ENCODE measurements at places on chromosomes 7 and 10.

- DNase-seq, result no peak
These were observed 10.4 kb upstream of the STOX1 start for GRCh38 chr10:68816796-68817412.

- no peak for DNase-seq
These were observed 51.6 kb downstream of the SMKR1 start for GRCh38 chr7:129553899-129554461.

DNA sequence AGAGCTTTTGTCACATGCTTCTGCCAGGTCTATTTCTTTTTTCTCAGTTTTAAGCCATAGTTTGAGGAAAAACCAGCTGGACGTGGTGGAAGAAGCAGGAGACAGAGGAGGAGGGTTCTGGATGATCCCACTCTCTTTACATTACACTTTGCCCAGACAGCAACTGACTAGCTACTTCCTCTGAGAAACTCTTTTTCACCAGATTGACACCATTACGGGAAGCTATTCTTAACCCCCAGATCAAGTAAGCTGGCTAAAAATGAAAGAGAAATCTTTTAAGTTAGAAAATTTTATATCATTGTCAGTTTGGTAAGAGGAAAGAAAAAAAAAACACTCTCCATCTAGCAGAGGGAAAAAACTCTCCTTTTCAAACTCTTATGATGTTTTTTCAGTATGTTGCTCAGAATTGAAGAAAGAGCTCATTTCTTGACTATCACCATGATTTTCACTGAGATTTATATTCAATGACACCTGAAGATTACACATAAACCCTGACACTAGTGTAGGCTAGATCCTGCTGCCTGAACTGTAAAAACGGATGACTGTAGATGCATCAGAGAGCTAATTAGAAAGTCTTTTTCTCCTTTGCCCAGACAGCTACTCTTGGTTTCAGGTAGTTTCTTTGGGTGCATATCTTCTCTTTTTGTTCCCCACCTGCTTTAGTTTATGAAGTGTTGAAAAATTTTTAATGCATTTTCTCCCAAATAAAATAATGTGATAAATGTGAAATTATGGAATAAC lies 203.1 kb downstream of the TFEC start:
- DNase-seq, result no peak

DNA sequence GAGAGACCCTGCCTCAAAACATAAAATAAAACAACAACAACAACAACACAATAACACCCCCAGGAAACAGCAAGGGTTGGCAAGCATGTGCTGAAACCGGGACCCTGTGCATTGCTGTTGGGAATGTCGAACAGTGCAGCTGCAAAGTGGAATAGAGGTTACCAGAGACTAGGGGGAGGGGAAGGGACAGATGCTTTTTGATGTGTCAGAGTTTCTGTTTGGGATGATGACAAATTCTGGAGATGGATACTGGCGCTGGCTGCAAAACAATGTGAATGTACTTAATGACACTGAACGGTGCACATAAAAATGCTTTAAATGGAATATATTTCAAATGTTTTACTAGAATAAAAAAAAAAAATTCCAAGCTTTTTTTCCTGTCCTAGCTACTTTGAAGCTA lies 241.8 kb downstream of the TEX36 start:
- no peak for DNase-seq

GRCh38 chr10:20059084-20059835 lies 243.0 kb downstream of the PLXDC2 start:
- no peak for DNase-seq

DNA sequence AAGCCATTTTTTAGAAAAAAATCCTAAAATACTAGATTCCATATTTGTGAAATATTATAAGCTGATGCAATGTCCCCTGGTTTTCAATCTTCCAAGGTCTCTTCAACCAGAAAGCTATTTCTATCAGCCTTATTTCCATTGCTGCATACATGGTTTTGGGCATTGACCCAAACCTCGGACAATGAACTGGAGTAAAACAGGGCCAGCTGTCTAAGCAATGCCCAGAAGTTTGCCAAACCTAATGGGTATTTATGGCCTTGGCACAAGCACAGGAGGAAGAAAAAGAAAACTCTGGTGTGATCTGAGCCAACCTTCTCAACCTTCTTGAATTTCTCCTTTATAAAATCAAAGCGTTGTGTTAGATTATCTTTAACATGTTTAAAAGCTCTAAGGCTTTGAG lies 402.3 kb downstream of the DNAJB9 start:
- no peak for DNase-seq

GRCh38 chr7:126768836-126769235 lies 483.9 kb downstream of the GRM8 start:
- no peak for DNase-seq

- DNase-seq, result no peak
These were observed 61.0 kb downstream of the NRP1 start for GRCh38 chr10:33273295-33274002.

DNA sequence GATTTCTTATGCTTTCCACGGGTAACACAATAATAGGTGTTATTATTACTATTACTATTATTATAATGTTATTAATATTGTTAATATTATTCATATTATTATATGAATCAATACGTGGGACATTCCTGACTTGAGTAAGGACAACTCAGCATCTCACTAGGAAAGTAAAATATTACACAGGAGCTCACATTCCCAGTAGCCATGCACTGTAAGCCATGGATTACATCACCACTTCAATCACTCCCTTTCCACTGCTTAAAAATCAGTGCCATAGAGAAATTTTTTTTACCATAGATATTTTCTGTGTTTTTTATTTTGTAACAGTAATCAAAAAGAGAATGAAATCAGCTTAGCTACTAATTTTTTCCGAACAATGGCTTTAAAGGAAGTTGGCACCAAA lies 68.5 kb upstream of the DGKI start:
- DNase-seq, result no peak

- DNase-seq, result no peak
These were observed 61.2 kb downstream of the MPLKIP start for GRCh38 chr7:40073239-40073638.

DNA sequence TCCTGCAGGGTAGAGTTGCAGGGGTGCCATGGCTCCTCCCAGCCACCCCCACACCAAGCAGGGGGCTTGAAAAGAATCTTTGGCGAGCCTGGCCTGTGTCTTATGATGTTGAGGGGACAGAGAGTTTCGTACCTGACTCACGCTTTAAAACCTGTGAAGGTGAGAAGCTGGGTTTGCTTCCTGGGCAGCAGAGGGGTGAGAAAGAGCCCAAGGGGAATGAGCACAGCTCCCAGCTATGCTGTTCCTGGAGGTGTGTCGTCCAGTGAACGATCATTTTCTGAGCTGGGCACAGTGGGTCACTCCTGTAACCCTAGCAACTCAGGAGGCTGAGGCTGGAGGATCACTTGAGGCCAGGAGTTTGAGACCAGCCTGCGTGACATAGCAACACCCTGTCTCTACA lies 13.5 kb upstream of the ADRB1 start:
- DNase-seq, result no peak
